CD8-positive, alpha-beta T cell (primary cell): ENCODE measurements at places on chromosomes 7 and 10.

DNA sequence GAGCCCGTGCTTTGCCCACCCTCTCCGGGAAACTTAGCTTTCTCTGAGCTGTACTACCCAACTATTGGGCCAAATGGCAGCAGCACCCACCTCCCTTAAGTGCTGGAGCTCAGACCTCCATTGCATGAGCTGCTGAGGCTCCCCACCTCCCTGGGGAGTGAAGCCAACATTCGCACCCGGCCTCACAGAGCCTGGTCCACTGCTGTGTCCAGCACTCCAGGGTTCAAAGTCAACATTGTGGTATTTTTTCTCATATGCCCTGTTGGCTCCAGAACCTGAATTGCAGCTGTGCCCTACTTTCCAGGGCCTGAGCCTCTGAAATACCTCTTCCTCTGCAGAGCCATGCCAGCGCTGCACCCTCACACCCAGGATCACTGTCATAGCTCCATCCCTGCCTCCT is 29.7 kb downstream of the ITGA8 start:
- no peak for DNase-seq

- DNase-seq = peak; percentile 62
Measured at GRCh38 chr7:92835851-92836488, 403 bp downstream of the CDK6 start.

- DNase-seq = no peak
Measured at GRCh38 chr10:73517166-73517888, 21.5 kb upstream of the PPP3CB start.

GRCh38 chr10:128914681-128915080 is 552.4 kb upstream of the MGMT start:
- DNase-seq = no peak

GRCh38 chr10:69508738-69509340 is 57.6 kb downstream of the TSPAN15 start:
- no peak for DNase-seq

DNA sequence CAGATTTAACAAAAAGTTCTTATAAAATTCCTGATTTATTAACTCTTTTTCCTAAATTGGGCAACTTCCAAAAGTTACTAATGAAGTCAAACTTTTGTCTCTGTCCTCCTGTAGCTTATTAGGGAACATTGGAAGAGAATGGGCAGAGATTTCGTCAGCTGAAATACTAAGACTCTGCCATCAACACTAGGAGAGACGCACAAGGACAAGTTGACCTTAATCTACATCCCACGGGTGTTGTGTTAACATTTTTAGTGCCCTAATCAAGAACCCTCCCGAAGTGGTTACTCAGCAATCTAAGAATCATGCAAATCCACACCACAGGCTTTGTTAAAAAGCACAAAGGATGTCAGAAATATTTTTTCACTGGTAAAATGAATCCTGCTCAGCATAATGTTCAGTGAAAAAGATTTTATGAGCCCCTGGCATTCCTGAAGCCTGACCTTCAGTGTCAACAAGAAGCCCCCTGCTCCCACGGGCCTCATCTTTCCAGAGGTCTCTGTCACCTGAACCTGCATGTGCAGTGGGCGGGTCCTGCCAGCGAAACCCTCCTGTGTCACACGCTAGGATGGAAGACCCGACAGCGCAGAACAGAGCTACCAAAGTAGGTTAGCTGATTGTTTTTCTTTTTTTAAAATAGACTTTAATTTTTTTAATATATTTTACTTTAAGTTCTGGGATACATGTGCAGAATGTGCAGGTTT is 70.6 kb upstream of the AKR1E2 start:
- no peak for DNase-seq

DNA sequence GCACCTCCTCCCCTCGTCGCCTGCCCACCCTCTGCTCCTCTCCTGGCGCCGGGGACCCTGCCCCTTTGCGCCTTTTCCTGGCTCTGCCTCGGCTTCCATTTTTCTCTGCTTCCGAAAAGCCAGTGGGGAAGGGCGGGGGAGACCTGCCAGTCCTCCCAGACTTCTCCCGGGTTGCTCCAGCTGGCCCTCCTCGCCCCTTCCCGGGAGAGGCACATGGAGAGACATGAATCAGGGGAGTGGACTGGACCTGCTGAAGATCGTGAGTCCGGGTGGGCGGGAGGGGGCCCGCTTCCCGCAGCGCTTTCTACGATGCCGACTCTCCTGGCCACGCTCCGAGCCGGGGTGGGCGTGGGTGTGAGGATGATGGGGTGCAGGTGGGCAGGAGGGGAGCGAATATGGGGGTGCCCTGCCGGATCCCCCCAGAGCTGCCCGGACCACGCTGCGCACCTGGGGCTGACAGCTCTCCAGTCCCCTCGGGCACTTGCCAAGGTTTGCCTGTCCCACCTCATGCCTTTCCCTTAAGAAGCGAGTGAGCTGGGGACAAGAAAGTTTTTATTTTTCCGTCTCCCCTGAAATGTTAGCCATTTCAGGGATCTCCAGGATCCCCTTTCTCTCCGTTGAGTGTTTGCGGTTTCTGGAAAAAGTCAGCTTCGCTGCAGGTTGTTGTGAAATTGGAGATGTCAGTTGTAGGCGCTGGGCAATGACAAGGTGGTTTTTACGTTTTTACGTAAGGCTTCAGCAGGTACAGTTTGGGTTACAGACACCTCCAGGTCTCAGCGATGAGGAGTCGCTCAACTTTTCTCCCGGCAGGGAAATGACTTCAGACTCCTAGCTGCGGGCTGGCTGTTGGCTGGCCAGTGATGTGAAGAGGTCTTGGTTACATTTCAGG is 977 bp downstream of the CACNB2 start:
- DNase-seq = no peak

GRCh38 chr10:21296575-21297355 is 228.7 kb downstream of the SKIDA1 start:
- no peak for DNase-seq

GRCh38 chr10:60490013-60490412 is 100.3 kb upstream of the ANK3 start:
- DNase-seq = no peak

DNA sequence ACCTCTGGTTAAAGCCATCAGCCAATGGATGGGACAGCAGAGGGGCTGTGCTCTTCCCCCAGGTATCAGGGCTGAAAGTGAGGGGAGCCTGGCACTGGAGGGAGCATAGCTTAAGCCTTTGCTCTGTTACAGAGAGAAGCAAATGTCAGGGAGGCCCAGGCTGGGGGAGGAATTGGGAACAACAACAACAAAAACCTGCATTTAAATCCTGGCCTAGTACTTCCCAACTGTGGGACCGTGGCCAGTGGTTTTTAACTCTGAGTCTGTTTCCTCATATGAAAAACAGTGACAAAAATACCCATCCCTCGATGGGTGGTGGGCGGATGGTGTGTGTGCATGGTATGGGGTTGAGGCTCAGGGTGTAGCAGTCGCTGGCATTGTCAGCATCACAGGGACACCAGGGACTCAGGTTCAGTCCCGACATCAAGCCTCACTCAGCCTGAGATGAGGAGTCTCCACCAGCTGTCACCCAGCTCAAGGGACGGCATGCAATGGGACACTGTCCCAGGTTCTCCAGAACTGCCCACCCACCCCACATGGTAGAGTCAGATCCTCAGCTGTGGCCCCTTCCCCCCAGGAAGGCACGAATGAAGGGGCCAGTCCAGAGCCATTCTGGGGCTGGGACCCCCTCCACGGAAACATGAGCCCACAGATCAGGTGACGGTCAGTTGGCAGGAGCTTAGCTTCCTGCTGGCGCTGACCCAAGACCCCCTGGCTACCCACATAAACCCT is 74.5 kb downstream of the AFAP1L2 start:
- DNase-seq = no peak

GRCh38 chr10:116124777-116125176 is 148.2 kb downstream of the GFRA1 start:
- no peak for DNase-seq

- no peak for DNase-seq
Measured at GRCh38 chr10:75593692-75594556, 162.5 kb downstream of the LRMDA start.

- DNase-seq = no peak
Measured at GRCh38 chr10:79093658-79094411, 25.1 kb downstream of the ZMIZ1 start.

GRCh38 chr10:109726473-109726872 is 196.8 kb downstream of the XPNPEP1 start:
- no peak for DNase-seq

- no peak for DNase-seq
Measured at GRCh38 chr7:116951366-116952292, 1.7 kb upstream of the ST7 start.
